ENCODE measurements at places on chromosomes 16 and 17. TPM values are rescaled to one million over a fixed set of nuclear protein-coding genes. Genes with fewer than 3 reads are reported as not detected.

Gene C17orf50
- not detected for total RNA-seq

Gene NLRC5
- 24.4 TPM for total RNA-seq

Gene COX10
- 18.2 TPM for total RNA-seq

Gene SPNS3
- not detected for total RNA-seq

Gene KCNJ18
- not detected for total RNA-seq

Gene NEUROD2
- total RNA-seq = not detected

Gene CES5A
- total RNA-seq = not detected

Gene CA7
- not detected for total RNA-seq

Gene CLEC19A
- total RNA-seq = not detected

Gene KRT28
- total RNA-seq = not detected

Gene CCT6B
- total RNA-seq = 1.0 TPM

Gene ACSM2A
- total RNA-seq = not detected
